ENCODE measurements at places on chromosomes 11 and 22. TPM values are rescaled to one million over a fixed set of nuclear protein-coding genes. Genes with fewer than 3 reads are reported as not detected.
A peak's percentile ranks its signal among the peaks of the same experiment; 100 is the strongest.

The NPTXR gene
- total RNA-seq = 5.9 TPM

The CTSC gene
- 128 TPM for total RNA-seq

The C11orf91 gene
- not detected for total RNA-seq

The OR5A1 gene
- not detected for total RNA-seq

The RIMBP3B gene
- 0.39 TPM for total RNA-seq

The POU2AF2 gene
- total RNA-seq = not detected

The EFCAB6 gene
- 0.64 TPM for total RNA-seq

- no peak overlapping the region for H3K4me3 ChIP-seq
- H3K27me3 ChIP-seq = no peaks in the 10 kb centered on the region
- no peak overlapping the region for H3K27ac ChIP-seq
- no peak for DNase-seq
- H3K4me1 ChIP-seq = peaks cover 55% of the 10 kb centered on the region
- no peaks in the 10 kb centered on the region for H3K36me3 ChIP-seq
Measured at GRCh38 chr11:67347964-67348749, 5.2 kb downstream of the POLD4 start.

DNA sequence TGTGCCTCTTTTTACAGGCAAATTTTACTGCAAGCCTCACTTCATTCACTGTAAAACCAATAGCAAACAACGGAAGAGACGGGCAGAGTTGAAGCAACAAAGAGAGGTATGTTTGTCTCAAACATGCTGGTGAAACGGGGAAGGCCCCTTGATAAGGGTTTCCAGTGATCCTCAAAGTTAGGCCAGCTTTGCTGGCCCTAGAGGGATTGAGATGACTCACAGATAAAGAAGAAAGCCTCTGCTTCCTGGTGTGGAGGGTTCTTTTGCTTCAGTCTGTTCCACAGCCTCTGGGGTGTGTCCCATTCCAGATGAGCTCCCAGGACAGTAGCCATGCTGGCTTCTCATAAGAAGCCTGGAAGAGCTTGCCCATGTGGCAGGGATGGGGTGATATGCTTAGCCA is 118.9 kb upstream of the PARVA start:
- peaks cover 8% of the 10 kb centered on the region for H3K36me3 ChIP-seq
- no peaks in the 10 kb centered on the region for H3K4me1 ChIP-seq
- no peak overlapping the region for H3K27ac ChIP-seq
- H3K27me3 ChIP-seq = no peaks in the 10 kb centered on the region
- no peak overlapping the region for H3K4me3 ChIP-seq

- no peaks in the 10 kb centered on the region for H3K36me3 ChIP-seq
- peak within 1 kb of the TSS; percentile 56 for H3K4me3 ChIP-seq
- peak within 1 kb of the TSS; percentile 24 for H3K27ac ChIP-seq
- peak; percentile 21 for DNase-seq
Measured at GRCh38 chr22:29306175-29306834, at the start of gene GAS2L1. Gene GAS2L1, plus strand, starts transcription at chr22:29306650. Its CDS starts 1,456 bp downstream, at chr22:29308106.

GRCh38 chr22:38578505-38578904 is 8.5 kb upstream of the DMC1 start:
- no peak overlapping the region for H3K27ac ChIP-seq
- H3K36me3 ChIP-seq = no peaks in the 10 kb centered on the region
- H3K27me3 ChIP-seq = no peaks in the 10 kb centered on the region
- H3K4me1 ChIP-seq = no peaks in the 10 kb centered on the region
- DNase-seq = no peak
- no peak overlapping the region for H3K4me3 ChIP-seq

- H3K4me1 ChIP-seq = no peaks in the 10 kb centered on the region
- no peak overlapping the region for H3K4me3 ChIP-seq
- no peaks in the 10 kb centered on the region for H3K36me3 ChIP-seq
- no peaks in the 10 kb centered on the region for H3K27me3 ChIP-seq
Measured at GRCh38 chr11:64019106-64020037, 16.4 kb upstream of the FLRT1 start.

DNA sequence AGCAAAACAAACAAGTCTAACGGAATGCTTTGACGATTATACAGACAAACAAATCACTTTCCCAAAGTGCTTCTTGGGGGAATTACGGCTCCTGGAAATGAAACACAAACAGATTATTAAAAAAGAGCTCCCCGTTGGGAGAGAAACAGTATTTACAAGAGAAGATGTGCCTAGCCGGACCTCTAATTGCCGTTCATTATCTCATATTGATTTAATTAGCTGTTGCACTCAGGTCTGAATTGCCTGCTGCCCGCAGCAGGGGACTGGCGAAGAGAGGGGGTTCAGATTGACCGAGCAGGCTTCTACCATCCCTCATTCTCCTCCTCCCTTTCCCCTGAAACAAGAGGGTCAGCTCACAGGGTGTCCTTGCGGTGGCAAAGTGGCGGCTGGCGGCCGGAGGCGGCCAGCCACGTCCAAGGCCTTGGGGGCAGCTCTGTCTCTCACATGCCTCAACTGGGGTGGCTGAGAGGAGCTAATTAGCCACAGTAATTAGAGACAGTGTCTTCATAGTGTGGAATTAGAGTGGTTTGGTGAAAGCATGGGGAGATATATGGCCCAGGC is 295.1 kb downstream of the MIAT start:
- H3K27ac ChIP-seq = no peak overlapping the region
- no peaks in the 10 kb centered on the region for H3K4me1 ChIP-seq
- H3K36me3 ChIP-seq = no peaks in the 10 kb centered on the region
- no peak overlapping the region for H3K4me3 ChIP-seq
- peaks cover 3% of the 10 kb centered on the region for H3K27me3 ChIP-seq

GRCh38 chr11:72446929-72447769 is 12.8 kb upstream of the CLPB start:
- H3K4me1 ChIP-seq = no peaks in the 10 kb centered on the region
- DNase-seq = peak; percentile 29
- no peak overlapping the region for H3K27ac ChIP-seq
- no peaks in the 10 kb centered on the region for H3K36me3 ChIP-seq
- no peaks in the 10 kb centered on the region for H3K27me3 ChIP-seq
- no peak overlapping the region for H3K4me3 ChIP-seq

GRCh38 chr11:122413677-122414076 is 241.8 kb upstream of the UBASH3B start:
- no peak for DNase-seq
- no peaks in the 10 kb centered on the region for H3K27me3 ChIP-seq
- H3K4me1 ChIP-seq = no peaks in the 10 kb centered on the region
- no peak overlapping the region for H3K4me3 ChIP-seq

GRCh38 chr22:38948181-38948940 is 9.0 kb upstream of the APOBEC3A start:
- H3K4me1 ChIP-seq = no peaks in the 10 kb centered on the region
- peaks cover 13% of the 10 kb centered on the region for H3K27me3 ChIP-seq
- DNase-seq = no peak
- H3K27ac ChIP-seq = no peak overlapping the region
- H3K36me3 ChIP-seq = no peaks in the 10 kb centered on the region

- H3K4me1 ChIP-seq = no peaks in the 10 kb centered on the region
- DNase-seq = no peak
- no peak overlapping the region for H3K4me3 ChIP-seq
- no peaks in the 10 kb centered on the region for H3K27me3 ChIP-seq
- no peaks in the 10 kb centered on the region for H3K36me3 ChIP-seq
Measured at GRCh38 chr11:134751031-134751585, 339.1 kb upstream of the B3GAT1 start.

GRCh38 chr11:70537576-70538571 is 139.5 kb downstream of the CTTN start:
- H3K4me1 ChIP-seq = no peaks in the 10 kb centered on the region
- no peak overlapping the region for H3K27ac ChIP-seq
- no peak for DNase-seq
- no peaks in the 10 kb centered on the region for H3K27me3 ChIP-seq
- H3K4me3 ChIP-seq = no peak overlapping the region
- no peaks in the 10 kb centered on the region for H3K36me3 ChIP-seq

Data from CD8-positive, alpha-beta memory T cell (primary cell).